ENCODE measurements at places on chromosomes 13 and 19. TPM values are rescaled to one million over a fixed set of nuclear protein-coding genes. Genes with fewer than 3 reads are reported as not detected.

CCL25 gene
- 10.4 TPM for total RNA-seq

- H3K27me3 ChIP-seq = no peaks in the 10 kb centered on the region
- no peak overlapping the region for H3K4me3 ChIP-seq
- no peak for DNase-seq
- H3K36me3 ChIP-seq = peaks cover 28% of the 10 kb centered on the region
- H3K4me1 ChIP-seq = peaks cover 24% of the 10 kb centered on the region
Measured at GRCh38 chr19:2173767-2174577, 10.2 kb downstream of the DOT1L start.

DNA sequence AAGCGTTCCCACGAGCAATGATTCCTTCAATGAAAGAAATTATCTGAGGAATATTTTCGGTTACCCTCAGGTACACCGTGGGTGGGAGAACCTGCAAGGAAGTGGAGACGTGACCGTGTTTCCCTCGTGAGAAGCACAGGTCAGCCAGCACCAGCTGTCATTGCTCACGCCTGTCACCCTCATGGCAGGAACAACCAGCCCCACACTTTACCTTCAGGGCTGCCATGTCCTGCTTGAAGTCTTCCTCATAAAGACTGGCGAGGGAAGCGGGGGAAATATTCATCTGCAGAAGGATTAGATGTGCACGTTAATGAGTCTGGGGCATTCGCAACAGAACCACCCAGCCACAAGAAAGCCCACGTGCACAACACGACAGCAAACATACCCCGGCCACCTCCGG, 18.2 kb downstream of the CARS2 start:
- no peak for DNase-seq
- no peaks in the 10 kb centered on the region for H3K27me3 ChIP-seq
- H3K4me1 ChIP-seq = no peaks in the 10 kb centered on the region

GRCh38 chr19:7744199-7744786, 3.0 kb downstream of the CD209 start:
- H3K36me3 ChIP-seq = no peaks in the 10 kb centered on the region
- H3K4me3 ChIP-seq = no peak overlapping the region
- H3K27me3 ChIP-seq = no peaks in the 10 kb centered on the region
- DNase-seq = no peak
- H3K4me1 ChIP-seq = peaks cover 30% of the 10 kb centered on the region
- no peak overlapping the region for H3K27ac ChIP-seq

DNA sequence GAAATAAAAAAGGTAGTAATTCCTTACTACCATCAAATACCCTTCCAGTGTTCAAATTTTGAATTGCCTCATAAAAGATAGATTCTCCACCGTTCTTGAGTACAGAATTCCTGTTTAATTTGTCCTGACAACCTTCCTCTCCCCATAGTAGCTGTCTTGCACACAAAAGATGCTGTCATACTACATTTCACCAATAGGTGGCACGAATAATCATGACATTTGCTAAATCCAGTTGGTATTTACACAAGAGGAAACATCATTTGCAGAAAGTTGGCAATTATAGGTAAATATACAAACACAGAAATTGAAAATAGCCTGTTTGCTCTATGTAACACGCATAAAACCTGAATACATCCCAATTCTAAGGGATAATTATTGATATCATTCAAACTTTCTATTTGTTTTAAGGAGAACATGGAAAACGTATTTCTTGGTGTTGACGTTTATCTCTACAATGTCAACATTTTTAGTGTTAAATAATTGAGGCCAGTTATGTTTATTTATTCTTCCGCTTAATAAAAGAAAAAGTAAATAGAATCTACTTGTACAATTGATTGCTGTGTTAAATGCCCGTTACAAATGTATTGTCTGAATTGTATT, 58.3 kb upstream of the CLDN10 start:
- no peak overlapping the region for H3K4me3 ChIP-seq
- H3K36me3 ChIP-seq = no peaks in the 10 kb centered on the region
- no peaks in the 10 kb centered on the region for H3K27me3 ChIP-seq
- no peak for DNase-seq

GRCh38 chr19:14150041-14150769, 13.8 kb upstream of the ASF1B start:
- no peaks in the 10 kb centered on the region for H3K27me3 ChIP-seq
- DNase-seq = no peak
- H3K27ac ChIP-seq = no peak overlapping the region
- no peaks in the 10 kb centered on the region for H3K36me3 ChIP-seq

TNFSF11 gene
- total RNA-seq = 14.7 TPM

DNA sequence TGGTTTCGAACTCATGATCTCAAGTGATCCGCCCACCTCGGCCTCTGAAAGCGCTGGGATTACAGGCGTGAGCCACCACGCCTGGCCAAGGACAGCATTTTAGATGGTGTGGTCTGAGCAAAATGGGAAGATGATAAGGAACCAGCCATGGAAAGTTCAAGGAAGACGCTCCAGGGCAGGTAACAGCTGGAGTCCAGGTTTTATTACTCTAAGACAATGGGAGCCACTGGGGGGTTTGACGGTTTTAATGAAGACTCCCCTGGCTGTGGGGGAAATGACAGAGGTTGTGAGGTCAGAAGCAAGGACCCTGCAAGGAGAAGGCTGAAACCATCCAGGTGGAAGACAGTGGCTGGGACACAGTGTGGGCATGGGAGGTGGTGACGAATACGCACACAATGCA, 20.9 kb downstream of the PRKD2 start:
- DNase-seq = no peak
- H3K4me1 ChIP-seq = no peaks in the 10 kb centered on the region
- H3K4me3 ChIP-seq = no peak overlapping the region
- no peaks in the 10 kb centered on the region for H3K27me3 ChIP-seq
- peaks cover 48% of the 10 kb centered on the region for H3K36me3 ChIP-seq

- no peak overlapping the region for H3K4me3 ChIP-seq
- no peak for DNase-seq
- no peak overlapping the region for H3K27ac ChIP-seq
- peaks cover 16% of the 10 kb centered on the region for H3K36me3 ChIP-seq
- H3K27me3 ChIP-seq = no peaks in the 10 kb centered on the region
Measured at GRCh38 chr19:41321204-41321599, 11.2 kb downstream of the CCDC97 start.

DNA sequence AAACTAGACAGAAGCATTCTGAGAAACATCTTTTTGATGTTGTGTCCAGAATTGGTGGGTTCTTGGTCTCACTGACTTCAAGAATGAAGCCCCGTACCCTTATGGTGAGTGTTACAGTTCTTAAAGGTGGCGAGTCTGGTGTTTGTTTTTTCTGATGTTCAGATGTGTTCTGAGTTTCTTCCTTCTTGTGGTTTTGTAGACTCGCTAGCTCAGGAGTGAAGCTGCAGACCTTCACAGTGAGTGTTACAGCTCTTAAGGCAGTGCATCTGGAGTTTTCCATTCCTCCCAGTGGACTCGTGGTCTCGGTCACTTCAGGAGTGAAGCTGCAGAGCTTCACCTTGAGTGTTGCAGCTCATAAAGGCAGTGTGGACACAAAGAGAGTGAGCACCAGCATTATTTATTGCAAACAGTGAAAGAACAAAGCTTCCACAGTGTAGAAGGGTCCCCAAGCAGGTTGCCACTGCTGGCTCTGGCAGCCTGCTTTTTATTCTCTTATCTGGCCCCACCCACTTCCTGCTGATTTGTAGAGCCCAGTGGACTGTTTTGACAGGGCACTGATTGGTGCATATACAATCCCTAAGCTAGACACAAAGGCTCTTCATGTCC, 1820.8 kb downstream of the UQCRFS1 start:
- H3K4me3 ChIP-seq = no peak overlapping the region
- no peaks in the 10 kb centered on the region for H3K27me3 ChIP-seq
- H3K4me1 ChIP-seq = no peaks in the 10 kb centered on the region

- H3K27ac ChIP-seq = no peak overlapping the region
- H3K36me3 ChIP-seq = no peaks in the 10 kb centered on the region
- DNase-seq = no peak
- no peaks in the 10 kb centered on the region for H3K4me1 ChIP-seq
- H3K4me3 ChIP-seq = no peak overlapping the region
- no peaks in the 10 kb centered on the region for H3K27me3 ChIP-seq
Measured at GRCh38 chr13:41603917-41604316, 146.6 kb downstream of the RGCC start.

DNA sequence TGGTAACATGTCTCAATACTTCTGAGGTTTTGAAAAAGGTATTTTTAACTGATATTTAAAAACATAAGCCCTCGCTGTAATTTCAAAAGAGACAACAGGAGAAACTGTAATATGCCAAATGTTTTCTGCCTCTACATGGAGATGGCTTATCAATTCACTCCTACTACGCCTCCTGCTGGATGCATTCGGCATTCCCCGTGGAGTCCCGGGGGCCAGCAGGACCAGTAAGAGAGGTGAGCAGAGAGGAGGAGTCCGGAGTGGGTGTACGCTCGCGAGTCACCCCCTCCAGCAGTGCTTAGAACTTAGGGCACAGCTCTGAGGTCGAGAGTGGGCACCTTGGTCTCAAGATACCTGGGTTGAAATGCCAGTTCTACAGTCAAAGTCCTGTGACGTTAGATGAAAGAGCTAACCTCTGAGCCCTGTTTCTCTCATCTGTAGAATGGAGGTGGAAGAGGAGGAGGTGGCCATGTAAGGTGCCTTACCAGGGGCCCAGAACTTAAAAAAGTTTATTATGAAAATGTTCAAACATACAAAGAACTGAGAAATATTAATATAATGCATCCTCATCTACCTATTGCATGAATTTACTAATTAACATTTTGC, 110.2 kb downstream of the STK24 start:
- no peaks in the 10 kb centered on the region for H3K27me3 ChIP-seq
- no peak overlapping the region for H3K27ac ChIP-seq
- no peaks in the 10 kb centered on the region for H3K4me1 ChIP-seq
- DNase-seq = no peak
- no peak overlapping the region for H3K4me3 ChIP-seq
- H3K36me3 ChIP-seq = peaks cover 53% of the 10 kb centered on the region

PCDH20 gene
- total RNA-seq = not detected

DNA sequence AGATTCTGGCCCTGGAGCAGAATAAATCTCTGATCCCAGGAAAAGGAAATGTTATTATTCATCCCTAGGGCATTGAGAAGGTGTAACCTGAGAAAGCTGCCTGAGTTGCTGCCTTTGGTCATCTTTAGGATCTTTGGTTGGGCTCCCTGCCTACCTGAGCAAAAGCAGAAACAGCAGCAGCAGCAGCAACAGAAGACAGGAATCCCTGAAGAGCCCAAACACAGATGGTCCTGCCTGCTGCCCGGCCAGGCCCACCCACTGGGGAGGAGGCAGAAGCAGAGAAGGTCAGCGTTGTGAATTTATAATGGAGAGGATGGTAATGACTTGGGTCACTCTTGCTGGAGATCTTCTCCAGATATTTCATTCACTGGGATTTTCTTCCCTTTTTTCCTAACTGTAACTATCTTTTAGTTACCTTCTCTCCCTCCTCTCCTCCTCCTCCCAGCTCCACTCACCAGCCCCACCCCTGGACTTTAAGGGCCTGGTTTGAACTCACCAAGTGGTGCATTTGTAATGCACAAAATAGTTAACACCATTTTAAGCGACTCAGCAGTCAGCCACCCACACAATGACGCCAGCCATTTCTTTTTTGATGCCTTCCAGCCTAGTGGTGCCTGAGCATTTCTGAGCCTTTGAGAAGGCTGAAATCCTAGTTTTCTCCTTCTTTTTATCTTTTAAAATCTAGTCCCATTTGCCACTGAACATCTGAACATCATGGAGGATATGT, 91.7 kb downstream of the HSPH1 start:
- no peaks in the 10 kb centered on the region for H3K27me3 ChIP-seq
- H3K4me3 ChIP-seq = no peak overlapping the region
- DNase-seq = no peak
- no peaks in the 10 kb centered on the region for H3K36me3 ChIP-seq
- peaks cover 22% of the 10 kb centered on the region for H3K4me1 ChIP-seq
- H3K27ac ChIP-seq = no peak overlapping the region

GRK1 gene
- not detected for total RNA-seq

DNA sequence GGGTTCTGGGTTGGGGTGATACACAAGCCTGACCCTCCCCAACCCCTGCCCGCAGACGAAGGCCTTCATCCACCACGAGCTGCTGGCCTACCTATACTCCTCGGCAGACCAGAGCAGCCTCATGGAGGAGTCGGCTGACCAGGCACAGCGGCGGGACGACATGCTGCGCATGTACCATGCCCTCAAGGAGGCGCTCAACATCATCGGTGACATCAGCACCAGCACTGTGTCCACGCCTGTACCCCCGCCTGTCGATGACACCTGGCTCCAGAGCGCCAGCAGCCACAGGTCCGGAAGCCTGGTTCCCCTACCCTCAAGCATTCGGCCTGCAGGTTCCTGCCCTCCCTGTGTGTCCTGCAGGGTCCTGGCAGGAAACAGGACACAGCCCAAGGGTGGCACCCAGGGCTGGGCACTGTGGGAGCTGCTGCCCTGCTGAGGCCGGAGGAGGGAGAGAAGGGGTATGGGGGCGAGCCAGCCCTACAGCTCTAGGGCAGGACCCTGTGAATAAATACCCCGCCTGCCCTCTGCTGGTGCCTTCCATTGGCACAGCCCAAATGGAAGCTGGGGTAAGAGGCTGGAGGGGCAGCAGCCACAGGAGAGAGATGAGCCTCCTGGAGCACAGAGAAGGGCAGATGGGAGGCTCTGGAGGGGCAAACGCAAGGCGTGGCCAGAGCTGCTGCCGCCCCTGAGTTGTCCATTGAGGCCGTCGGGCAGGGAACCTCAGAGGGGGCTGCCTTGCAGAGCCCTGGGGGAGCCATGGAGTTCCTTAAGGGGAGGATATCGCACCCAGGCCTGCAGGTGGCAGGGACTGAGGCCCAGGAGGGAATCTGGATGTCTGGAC, 6.8 kb downstream of the TMED1 start:
- H3K36me3 ChIP-seq = peaks cover 10% of the 10 kb centered on the region
- no peak overlapping the region for H3K4me3 ChIP-seq

- H3K27me3 ChIP-seq = no peaks in the 10 kb centered on the region
- H3K4me3 ChIP-seq = no peak overlapping the region
- H3K36me3 ChIP-seq = no peaks in the 10 kb centered on the region
Measured at GRCh38 chr19:7480970-7481255, 7.9 kb downstream of the PEX11G start.

DNA sequence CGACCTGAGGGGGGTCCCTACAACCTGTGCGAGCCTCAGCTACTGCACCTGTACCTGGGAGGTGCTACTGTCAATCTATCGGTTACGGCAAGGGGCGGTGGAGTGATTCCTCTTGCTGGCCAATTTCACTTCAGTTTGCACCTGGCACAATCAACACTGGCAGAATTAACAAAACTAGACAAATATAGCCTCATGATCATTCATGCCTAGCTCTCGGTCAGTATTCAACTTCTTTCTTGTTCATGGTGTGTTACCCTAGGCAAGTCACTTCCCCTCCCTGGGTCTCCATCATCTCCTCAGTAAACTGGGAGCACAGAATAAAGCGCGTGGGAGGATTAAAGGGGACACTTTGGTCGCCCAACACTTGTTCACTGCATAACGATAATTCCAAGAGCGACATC, 618 bp downstream of the HAUS8 start:
- H3K27me3 ChIP-seq = no peaks in the 10 kb centered on the region
- peaks cover 28% of the 10 kb centered on the region for H3K4me1 ChIP-seq
- H3K36me3 ChIP-seq = peaks cover 3% of the 10 kb centered on the region
- H3K27ac ChIP-seq = peak overlapping the region; percentile 86
- H3K4me3 ChIP-seq = peak overlapping the region; percentile 98

AMER2 gene
- total RNA-seq = 0.35 TPM

GRCh38 chr19:47430041-47430802, 10.9 kb upstream of the MEIS3 start:
- H3K36me3 ChIP-seq = no peaks in the 10 kb centered on the region
- no peak for DNase-seq
- H3K27me3 ChIP-seq = peaks cover 13% of the 10 kb centered on the region

- no peak for DNase-seq
- no peak overlapping the region for H3K4me3 ChIP-seq
- no peaks in the 10 kb centered on the region for H3K4me1 ChIP-seq
- no peaks in the 10 kb centered on the region for H3K27me3 ChIP-seq
- H3K36me3 ChIP-seq = no peaks in the 10 kb centered on the region
Measured at GRCh38 chr13:53921473-53921872, 892.9 kb downstream of the OLFM4 start.

Data from GM12878 (cell line).